Activated CD8-positive, alpha-beta memory T cell treated with anti-CD3 and anti-CD28 coated beads for 1 hour (primary cell): ENCODE measurements at places on chromosomes 4 and X.

DNA sequence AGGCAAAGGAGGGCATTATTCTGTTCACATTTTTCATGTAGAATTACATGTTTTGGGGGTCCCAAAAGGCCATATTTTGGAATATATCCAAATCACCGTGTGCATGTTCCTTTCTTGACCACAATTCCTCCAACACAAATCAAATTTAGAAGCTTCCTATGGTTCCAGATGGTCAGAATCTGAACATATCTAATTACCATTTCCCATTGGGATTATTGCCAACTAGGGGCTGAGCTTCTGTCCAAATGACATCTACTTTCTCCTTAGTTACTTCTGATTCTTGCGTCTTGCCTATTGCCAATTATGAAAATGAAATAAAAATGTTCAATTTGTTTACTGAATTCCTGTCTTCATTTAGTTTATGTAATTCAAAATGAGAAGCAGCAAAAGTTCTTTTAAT is 163.7 kb downstream of the CPE start:
- DNase-seq, result no peak

GRCh38 chrX:154734061-154734781 is 16.7 kb downstream of the GAB3 start:
- no peak for DNase-seq

- DNase-seq, result no peak
Measured at GRCh38 chrX:13130816-13131215, 86.4 kb upstream of the FAM9C start.

GRCh38 chr4:67608027-67608426 is 49.5 kb downstream of the STAP1 start:
- DNase-seq, result no peak

DNA sequence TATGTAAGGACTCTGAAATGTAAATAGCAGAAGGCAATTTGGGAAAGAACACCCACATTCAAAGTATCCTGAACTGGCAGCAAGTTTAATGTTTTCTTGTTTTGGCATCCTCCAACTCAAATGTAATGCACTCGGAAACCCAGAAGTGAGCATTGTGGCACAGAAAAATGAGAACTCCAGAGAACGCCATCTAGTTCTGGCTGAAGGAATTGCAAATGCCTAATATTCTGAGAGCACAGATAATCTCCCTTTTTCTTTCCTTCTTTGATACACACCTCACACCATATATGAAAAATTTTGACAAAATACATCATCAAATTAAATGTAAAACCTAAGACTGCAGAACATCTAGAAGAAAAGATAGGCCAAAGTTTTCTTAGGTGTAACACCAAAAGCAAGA is 52.1 kb downstream of the PWWP3B start:
- no peak for DNase-seq

DNA sequence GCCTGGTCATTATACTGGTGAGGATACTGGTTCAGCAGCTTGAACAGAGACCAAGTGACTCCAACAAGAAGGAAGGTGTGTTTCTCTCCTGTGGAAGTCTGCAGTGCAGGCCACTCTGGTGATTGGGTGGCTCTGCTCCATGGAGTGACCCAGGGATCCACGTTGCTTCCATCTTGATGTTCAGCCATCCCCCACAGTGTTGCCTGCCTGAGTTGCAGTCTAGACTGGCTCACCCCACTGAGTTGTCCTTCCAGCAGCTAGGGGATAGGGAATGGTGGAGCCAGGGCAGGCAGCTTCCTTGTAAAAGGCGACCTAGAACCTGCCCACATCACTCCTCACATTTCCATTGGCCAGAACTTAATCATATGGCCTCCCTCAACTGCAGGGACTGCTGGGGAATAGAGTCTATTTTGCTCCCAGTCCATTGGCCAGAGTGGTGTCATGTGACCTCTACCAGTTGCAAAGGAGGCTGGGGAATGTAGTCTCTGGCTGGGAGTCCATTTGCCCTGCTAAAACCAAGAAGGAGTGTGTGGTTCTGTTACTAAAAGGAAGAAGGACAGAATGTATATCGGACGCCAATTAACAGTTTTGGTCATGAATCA is 8.0 kb downstream of the MAN2B2 start:
- DNase-seq, result no peak

- no peak for DNase-seq
Measured at GRCh38 chr4:95181243-95181995, 367.4 kb downstream of the UNC5C start.

DNA sequence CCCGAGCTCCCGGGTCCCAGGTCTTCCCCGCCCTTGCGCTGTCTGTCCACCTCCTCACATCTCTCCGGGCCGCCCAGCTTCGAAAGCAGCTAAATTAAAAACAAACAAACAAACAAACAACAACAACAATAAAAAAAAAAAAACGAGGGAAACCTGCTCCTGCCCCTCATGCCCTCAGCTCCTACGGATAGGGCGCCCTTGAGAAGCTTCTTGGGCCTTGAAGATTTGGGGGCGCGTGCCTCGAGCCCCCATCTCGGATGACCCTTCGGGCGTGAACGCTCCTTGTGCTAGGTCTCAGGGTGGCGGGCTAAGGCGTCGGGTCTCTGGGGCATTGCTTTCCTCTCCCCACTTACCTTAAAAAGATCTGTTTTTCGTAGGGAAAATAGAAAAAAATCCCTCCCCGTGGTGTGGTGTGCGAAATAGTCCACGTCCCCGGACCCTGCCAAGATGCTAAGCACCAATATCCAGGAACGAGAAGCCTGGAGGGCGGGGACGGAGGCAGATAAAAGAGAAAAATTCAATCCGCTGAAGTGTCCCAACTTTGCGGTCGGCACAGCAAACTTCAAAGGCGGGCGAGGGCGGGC is 603 bp downstream of the NDNF start:
- DNase-seq, result no peak
